ENCODE measurements at places on chromosomes 5 and 9.

DNA sequence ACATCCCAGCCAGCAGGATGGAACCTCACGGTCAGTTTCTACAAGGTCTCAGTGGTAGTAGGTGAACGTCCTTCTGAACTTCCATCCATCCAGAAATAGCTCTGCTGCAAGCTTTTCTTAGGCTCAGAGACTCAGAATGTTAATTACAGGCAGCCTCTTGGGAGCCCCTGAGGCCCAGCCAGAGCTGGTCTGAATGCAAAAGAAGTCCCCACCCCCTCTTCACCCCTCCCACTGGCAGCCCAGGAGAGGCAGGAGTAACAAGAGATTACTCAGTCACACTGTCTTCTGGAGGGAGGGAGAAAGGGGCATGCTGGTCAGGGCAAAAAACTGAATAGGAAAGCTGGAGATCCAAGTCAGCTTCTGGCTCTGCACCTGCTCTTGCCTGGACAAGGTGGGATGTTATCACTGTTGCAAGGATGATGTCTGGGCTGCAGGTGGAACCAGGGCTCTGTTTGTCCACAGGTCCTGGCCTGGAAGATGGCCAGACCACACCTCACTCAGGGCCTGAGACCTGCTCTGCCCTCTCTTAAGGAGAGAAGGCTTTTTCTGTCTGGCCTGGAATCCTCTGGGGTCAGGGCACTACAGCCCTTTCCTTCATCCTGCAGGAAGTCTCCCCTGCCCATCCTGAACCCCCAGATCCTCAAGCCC lies 9.1 kb downstream of the ENHO start:
- DNase-seq: peak; percentile 19

- no peak for DNase-seq
Observed at GRCh38 chr5:45454114-45454513, 242.1 kb downstream of the HCN1 start.

- no peak for DNase-seq
Observed at GRCh38 chr9:111965566-111966019, 69.0 kb downstream of the UGCG start.

- no peak for DNase-seq
Observed at GRCh38 chr9:133166392-133166791, 2.7 kb upstream of the GBGT1 start.

GRCh38 chr9:127112735-127113161 lies 9.7 kb downstream of the ANGPTL2 start:
- DNase-seq: no peak

GRCh38 chr5:65612298-65612907 lies 11.7 kb downstream of the TRIM23 start:
- no peak for DNase-seq

GRCh38 chr9:134380542-134381271 lies 54.5 kb downstream of the RXRA start:
- DNase-seq: no peak

DNA sequence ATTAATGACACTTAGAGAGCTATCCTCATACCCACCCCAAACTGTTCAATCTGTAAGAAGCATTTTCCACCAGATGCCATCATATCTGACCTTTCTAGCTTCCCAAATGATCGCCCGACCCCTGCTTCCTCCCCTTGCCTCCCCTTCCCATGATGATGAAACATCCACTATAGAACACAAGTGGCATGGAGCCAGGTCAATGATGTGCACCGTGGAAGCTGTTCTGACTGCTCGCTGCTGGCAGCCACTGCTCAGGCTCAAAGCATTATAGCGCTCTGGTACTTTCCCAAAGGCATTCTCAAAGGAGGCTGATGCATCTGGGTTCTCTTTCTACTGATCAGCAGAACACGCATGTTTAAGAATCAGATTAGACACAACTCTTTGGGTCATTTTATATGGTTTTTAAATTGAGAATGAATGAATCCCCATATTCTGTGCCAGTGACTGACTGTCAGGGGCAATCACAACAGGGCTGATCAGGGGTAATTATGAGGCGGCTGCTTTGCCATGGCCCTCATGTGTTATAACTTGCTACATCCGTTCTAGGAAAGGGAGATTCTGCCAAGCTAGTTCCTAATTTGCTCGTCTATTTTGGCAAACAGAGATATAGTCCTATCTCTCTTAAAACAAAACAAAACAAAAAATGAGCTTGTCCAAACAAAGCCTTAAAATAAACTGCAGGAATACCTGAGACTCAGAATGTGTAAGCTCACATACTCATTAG lies 343.7 kb downstream of the ENC1 start:
- no peak for DNase-seq

DNA sequence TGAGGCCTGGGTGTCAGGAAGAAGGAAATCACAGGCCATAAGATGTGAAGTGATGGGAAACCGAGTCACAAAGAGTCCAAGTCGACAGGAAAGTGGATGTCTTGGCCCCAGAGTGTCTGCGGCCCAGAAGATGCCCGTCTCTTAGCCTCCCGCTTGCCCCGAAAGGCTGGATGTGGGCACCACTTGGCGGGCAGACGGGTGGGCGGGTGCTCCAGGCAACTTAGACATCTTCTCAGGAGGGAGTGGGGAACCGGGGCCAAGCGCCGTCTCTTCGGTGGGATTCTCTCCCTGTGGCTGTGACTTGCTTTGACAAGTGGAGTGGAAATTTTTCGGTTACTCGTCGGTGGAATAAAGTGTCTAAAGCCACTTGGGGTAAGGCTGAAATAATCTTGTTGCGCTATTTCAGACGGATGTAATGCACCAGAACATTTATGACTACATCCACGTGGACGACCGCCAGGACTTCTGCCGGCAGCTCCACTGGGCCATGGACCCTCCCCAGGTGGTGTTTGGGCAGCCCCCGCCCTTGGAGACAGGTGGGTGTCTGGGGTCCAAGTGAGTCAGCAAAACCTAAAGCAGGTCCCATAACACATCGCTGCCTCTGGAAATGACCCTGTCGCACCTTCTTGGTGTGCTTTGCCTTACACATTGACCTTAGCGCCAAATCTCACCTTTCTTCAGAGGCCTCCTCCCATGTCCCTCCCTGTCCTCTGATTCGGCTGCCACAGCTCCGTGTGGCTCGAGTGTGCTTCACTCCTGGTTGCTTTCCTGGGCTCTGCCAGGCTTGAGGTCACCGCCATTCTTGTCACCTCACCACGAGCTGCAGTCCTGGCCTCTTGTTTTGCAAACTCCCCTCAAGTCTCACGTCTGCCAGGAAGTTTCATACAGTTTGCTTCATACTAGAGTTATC lies 20.4 kb upstream of the EXOC3 start:
- DNase-seq: no peak

DNA sequence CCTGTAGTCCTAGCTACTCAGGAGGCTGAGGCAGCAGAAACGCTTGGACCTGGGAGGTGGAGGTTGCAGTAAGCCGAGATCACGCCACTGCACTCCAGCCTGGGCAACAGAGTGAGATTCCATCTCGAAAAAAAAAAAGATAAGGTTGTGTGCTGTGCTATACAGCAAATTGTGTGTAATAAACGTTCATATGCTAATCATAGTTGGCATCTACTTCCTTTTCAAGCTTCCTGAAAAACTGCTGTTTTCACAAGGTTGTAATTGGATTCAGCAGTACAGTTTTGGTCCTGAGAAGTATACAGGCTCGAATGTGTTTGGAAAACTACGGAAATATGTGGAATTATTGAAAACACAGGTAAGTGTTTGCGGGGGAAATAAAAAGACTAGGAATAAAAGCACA lies 25.5 kb downstream of the OTULINL start:
- DNase-seq: no peak

DNA sequence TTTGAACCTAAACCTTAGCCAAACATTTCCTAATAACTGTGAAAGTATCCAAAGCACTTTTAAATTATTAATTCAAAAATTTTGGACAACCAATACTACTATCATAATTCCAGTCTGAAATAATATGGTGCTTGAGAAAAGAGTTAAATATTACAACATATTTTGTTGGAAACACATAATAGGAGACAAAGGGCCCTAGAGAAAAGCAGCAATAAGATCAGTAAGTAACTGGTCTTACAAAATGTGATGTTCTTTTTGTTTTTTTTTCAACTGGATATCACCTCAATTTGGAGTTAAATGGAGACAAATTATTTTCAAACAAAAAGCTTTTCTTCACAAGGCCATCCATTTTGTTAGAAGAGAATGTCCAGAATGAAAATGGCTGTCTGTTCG lies 21.1 kb downstream of the SRFBP1 start:
- peak; percentile 20 for DNase-seq

DNA sequence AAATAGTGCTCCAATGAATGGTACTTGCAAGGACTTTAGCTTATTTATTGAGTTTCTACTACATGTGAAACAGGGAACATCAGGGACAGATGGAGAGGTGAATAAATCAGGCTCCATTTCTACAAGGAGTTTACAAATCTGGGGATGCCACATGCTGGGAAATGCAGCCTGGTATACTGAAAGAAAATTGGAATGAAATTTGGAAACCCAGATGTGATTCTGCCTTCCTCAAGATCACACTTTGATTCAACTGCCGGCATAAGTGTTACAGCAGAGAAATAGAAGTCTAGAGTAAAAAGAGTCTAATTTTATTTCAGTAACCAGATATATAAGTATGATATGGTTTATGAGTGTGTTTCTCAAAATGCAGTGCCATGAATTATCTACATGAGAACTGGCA lies 1408.4 kb upstream of the C9orf72 start:
- DNase-seq: no peak

- peak; percentile 84 for DNase-seq
Observed at GRCh38 chr5:170633235-170634081, 129.6 kb downstream of the KCNIP1 start.

GRCh38 chr9:114864471-114864870 lies 58.6 kb upstream of the TNFSF15 start:
- DNase-seq: no peak

- no peak for DNase-seq
Observed at GRCh38 chr5:101473483-101473882, 570.4 kb upstream of the ST8SIA4 start.

DNA sequence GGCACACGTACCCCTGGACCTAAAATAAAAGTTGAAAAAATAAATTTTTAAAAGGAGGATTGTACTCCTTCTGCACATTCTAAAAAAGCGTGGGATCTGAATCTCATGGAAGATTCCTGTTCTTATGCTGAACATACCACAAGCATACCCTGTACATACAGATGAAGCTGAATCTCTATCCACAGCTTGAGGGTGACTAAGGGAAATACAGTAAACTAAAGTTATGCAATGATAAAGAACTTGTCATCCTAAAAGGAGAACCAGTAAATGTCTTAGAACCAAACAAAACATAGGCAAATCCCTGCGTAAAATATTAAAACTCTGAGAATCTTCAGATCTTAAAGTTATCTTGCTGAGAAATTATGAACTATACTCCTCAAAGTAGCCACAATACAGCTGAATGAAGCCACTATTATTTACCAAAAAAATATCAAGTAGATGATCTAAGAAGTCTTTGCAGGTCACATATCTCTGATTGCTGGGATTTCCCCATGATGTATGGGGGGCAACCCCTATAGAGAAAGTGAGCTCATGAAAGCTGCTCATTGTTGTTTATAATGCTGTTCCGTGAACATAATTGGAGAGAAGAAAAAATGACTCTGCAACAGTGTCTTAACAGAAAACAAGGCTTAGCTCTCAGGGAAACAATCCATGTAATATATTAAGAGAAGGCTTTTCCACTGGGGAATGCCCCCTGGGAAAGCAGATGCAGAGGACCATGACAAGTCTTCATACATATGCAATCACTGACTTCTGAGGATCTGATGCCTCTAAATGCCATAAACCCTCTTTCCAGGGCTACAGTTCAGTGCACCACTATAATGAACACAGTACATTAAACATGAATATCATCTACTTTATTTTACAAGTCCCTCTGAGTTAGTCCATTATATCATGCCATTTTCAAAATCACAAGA lies 210.1 kb downstream of the EPB41L4A start:
- no peak for DNase-seq

DNA sequence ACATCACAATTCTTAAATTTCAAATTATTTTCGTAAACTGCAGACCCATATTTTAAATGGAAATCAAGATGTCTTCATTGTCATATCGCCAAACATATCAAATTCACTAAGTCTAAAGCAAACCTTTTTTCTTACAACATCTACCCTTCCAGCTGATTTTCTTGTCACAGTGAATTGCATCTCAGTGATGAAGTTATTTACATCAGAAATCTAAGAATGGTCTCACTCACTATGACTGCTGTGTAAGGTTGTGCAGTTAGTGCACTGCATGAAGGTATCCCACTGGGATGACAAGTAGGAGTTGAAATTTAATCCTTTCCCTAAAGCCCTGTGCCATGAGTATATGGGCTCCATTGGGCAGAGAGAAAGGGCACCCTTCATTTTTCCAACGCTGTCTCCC lies 399.4 kb upstream of the ITGA1 start:
- no peak for DNase-seq

GRCh38 chr5:122984425-122984824 lies 52.1 kb downstream of the PPIC start:
- DNase-seq: no peak

GRCh38 chr5:50856401-50857119 lies 190.1 kb downstream of the PARP8 start:
- no peak for DNase-seq

- peak; percentile 30 for DNase-seq
Observed at GRCh38 chr5:107831612-107832395, 161.1 kb upstream of the EFNA5 start.

DNA sequence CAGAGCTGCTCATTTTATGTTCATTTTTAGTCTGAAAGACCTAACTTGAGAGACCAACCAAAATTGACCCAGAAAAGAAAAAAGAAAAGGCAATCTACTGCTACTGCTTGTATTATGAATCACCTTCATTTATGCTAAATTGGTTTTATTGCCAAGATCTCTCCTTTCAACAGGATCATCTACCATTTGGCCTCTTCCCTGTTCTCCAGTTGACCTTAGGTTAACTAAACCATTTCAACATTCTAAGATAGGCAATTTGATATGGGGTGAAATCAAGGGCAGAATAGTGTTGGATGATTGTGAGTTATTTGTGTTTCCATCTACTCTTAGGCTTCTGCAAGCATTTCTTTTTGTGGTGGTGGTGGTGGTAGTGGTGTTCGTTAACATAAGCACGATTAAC lies 48.3 kb upstream of the POU4F3 start:
- DNase-seq: no peak

- DNase-seq: no peak
Observed at GRCh38 chr5:101338226-101338625, 435.1 kb upstream of the ST8SIA4 start.

GRCh38 chr5:109997161-109997560 lies 307.4 kb downstream of the MAN2A1 start:
- no peak for DNase-seq

GRCh38 chr5:134510970-134511795 lies 14.3 kb upstream of the JADE2 start:
- no peak for DNase-seq

- DNase-seq: no peak
Observed at GRCh38 chr5:115209279-115209678, 39.6 kb upstream of the TRIM36 start.

Measured in NCI-H2227 treated with DMSO at 0.1 percent for 48 hours (cell line).